ENCODE measurements at places on chromosomes 13 and 19.

- no peak for DNase-seq
Observed at GRCh38 chr13:105272660-105273631, 1262.5 kb downstream of the EFNB2 start.

DNA sequence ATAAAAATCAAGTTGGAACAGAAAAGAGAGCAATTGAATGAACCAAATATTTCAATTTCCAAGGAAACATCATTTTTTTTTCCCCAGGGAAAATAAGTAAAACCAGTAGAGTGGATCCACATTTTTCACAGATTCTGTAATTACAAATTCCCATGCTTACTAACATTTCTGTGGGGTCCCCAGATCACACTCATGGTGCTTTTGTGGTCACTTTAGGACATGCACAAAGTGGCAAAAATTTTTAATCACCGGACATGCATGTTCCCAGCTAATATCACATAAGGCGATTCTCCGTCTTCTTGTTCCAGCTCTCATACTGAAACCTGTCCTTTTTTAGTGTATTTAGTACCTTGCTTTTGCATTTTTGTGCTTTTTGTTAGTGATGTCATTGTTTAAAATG is 748.2 kb upstream of the SLITRK1 start:
- DNase-seq: no peak

DNA sequence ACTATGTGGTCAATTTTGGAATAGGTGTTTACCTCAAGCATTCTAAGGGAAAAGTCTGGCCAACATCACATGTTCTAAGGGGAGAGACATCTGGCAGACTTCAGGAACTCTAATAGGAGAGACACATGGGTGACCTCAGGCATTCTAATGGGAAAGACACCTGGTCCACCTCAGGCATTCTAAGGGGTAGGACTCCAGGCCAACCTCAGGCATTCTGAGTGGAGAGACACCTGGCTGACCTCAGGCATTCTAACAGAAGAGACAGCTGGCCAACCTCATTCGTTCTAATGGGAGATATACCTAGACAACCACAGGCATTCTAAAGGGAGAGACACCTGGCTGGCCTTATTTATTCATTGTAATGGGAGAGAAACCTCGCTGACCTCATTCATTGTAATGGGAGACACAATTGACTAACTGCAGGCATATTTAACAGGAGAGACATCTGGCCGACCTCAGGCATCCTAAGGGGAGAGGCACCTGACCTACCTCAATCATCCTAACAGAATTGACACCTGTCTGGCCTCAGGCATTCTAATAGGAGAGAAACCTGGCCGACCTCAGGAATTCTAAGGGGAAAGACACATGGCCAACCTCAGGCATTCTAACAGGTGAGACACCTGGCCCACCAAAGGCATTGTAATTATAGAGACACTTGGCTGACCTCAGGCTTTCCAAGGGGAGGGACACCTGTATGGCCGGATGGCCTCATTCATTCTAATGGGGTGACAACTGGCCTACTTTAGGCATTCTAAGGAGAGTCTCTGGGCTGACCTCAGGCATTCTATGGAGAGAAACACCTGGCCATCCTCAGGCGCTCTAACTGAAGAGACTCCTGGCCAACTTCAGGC is 1346.8 kb downstream of the UQCRFS1 start:
- DNase-seq: no peak

- DNase-seq: no peak
Observed at GRCh38 chr13:21966014-21966413, 295.1 kb downstream of the FGF9 start.

DNA sequence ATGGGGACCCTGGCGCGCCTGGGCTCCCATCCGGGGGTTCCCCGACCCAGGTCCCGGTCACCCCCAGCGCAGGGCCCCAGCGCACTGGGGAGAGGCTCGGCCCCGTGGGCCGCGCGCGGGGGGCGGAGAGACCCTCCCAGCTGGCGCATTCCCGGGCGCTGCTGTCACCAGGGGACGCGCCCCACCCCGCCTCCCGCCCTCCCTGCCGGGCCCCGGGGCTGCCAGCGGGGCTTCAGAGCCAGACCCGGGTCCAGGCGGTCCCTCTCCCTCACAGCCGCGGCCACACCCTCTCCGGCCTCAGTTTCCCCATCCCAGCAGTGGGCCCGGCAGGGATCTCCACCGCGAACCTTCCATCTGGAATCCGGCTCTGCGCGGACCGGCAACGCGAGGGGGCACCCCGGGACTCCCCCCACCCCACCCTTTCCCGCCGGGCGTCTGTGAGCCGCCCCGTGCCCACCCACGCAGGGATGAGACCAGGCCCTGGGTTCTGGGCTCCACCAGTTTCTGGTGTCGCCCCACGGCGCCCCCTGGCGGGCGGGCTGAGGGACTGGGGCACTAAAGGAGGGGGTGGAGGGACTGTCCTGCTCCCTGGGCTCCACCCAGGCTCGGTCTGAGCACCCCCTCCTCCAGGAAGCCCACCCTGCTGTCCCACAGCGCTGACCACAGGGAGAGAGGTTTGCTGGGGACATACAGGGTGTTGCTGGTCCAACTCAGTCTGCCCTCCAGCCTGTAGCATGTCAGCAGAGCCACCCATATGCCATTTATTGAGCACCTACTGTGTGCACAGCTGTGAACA is 878 bp upstream of the ADAMTSL5 start:
- DNase-seq: peak; percentile 89

- DNase-seq: no peak
Observed at GRCh38 chr19:29928831-29929230, 13.2 kb upstream of the URI1 start.

DNA sequence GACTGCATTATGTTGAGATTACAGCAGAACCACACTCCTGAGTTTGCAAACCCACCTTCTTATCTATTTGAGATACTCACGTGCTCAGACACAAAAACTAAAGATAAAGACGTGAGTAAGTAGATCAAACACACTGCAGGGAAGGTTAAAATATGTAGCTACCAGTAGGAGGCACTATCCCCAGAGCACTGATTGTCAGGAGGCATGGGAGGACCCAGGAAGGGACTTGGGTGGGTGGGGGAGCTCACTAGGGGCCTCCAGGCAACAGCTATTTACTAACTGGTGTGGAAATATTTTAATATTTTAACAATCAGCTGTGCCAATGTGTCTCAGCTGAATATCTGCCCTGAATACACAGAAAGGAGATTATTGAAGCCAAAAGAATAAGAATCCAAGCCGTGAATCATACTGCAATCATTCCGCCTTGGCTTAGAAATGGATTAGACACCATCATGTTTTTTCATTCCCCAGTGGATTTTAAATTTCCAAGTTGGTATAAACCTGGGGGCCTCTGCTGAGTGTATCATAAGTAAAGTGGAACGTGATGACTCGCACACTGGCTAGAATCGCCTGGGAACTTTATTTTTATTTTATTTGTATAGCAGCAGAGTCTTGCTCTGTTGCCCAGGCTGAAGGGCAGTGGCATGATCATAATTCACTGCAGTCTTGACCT is 73.2 kb upstream of the CACNA1A start:
- DNase-seq: peak; percentile 80

DNA sequence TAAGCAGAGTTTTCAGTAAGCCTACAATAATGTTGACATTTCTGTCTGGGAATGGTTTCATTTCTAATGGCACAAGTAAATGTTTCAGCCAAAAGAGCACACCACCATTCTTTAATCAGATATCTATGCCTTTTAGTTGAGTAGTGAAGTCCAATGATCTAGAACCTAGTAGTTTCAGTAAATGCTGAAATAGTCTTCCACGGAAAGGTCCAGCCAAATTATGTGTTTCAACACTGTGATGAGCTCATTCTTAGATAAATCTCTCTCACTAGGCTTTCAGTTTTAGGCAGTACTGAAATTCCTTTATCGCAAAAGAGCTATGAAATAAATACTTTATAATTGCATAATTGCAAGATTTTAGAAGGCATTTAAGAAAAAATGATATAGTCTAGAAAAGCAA is 816.8 kb upstream of the PCDH9 start:
- no peak for DNase-seq

GRCh38 chr13:98509271-98510155 is 67.4 kb downstream of the STK24 start:
- DNase-seq: peak; percentile 89

- DNase-seq: no peak
Observed at GRCh38 chr19:3129112-3129511, 6.7 kb upstream of the GNA15 start.

DNA sequence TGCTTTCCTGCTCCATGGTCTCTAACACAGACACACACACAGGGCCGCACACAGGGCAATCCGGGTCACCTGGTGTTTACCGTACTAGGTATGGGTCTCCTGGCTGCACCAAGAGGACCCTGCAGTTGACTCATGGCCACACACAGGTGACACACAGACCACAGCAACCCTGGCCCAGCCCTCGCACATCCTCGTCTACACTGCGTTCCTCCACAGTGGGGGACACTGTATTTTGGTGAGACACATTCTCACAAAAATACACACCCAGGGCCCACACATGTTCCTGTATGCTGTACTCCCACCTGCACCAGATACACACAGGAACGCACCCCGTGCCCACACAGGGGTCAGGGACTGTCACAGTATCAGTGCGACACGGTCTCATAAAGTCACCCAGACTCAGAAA is 12.8 kb downstream of the PDE4A start:
- DNase-seq: no peak

Data from AG20443 (cell line).